Stimulated activated CD4-positive, alpha-beta T cell treated with anti-CD3 and anti-CD28 coated beads, TNF-alpha, amount 100 ng/mL, for 24 hours (primary cell): ENCODE measurements at places on chromosomes 3 and 15.

DNA sequence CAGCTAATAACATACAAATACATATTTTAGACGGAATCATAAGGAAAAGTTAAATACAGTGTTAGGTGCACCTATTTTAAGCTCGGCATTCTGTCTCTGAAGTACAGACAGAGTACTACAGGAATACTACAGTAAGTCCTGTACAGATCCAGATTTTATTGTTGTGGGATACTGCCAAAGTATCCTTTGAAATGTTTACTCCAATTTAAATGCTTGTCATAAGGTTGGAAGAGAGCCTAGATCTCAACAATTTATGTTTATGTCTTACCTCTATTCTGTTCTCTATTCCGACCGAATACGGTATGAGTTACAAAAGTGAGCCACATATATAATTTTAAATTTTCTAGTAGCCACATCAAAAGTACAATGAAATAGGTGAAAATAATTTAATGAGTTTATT lies 25.3 kb downstream of the PLD1 start:
- no peak for DNase-seq

DNA sequence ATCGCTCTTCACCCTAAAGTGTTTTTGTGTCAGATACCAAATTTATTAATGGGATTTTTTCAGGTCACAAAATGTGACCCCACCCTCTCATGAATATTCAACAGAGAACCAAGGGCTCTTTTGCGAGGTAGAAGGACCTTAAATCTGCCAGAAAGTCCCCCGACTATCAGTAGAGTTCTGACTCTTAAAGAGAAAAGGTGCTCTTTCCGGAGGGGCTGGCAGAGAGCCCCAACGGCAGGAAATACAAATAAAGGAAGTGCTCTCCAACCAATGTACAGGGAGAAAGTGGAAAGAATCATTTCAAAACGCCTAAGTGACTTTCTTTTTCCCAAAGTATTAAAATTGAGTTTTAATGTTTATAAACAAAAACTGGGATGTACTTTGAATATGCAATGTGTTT lies 517.2 kb downstream of the FOXP1 start:
- DNase-seq: no peak

DNA sequence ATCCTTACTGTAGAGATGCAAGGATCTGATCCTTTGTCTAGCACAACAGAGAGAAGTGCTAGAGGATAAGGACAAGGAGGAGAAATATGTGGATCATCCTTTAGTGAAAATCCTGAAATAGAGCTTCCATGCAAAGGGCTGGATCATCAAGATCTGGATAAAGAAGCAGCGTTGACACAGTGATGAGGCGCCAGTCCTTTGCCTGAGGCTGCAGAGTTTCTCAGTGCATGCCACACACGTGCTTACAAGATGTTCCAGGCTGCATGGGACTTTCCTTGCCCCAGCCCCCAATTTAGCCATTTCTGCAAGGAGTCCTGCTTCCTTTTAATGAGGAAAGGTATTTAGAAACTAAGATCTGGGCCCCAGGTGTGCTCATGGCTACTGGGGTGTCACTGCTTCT lies 7.2 kb upstream of the ABTB1 start:
- no peak for DNase-seq

GRCh38 chr3:112860898-112861297 lies 14.2 kb upstream of the CD200R1L start:
- no peak for DNase-seq

DNA sequence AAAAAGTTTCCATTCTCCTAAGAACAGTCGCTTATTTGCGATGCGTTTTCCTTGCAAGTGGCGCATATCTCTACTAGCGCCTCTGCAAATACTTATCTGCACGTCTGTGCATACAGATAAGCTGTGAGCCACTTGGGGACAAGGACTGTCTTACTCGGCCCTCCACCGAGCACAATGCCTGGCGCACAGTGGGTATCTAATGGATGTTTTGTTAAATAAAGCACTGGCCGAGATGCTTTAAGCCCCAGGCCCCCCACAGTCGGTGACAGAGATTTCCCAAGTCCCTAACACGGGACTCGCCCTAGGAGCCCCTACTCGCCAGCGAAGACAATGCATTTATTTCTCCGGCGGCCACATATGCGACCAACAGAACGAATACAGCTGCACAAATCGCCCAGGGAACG lies 503 bp downstream of the HLTF start:
- DNase-seq: peak; percentile 4

DNA sequence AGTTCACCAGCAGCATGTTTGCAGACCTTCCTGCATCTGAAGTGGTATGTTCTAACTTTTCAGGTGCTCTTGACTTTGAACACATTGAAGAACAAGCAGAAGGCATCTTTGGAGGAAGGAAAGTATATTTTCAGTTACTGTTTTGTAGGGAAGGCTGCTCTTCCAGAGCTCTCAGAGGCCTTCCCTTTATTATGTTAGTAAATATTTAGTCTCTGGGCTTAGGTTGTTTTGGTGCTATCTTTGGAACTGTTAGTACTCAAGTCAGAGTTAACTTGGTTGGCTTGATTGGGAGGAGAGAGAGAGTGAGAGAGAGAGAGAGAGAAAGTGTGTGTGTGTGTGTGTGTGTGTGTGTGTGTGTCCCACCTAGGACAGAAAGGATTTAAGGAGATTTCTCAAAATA lies 188.2 kb downstream of the ITPR1 start:
- no peak for DNase-seq

DNA sequence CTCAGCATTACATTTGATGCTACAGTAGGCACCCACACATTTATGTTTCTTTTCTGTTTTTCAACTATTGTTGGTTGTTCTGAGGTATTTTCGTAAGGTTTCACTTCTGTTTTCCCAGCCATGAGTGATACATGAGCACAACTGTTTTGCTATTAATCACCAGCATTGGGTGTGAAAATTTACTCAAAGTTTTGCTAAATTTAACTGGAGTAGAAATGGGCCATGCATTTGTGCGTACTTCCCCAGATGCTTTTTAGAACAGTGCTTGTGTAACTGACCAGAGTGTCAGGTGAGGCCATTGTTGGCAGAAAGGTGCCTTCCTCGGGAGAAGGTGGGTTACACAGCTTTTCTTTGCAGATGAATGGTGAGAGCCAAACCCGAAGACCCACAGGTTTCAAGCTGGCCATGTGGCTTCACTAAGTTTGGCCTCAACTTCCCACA lies 70.4 kb downstream of the ST6GAL1 start:
- DNase-seq: no peak

GRCh38 chr15:65631503-65631902 lies 9.8 kb downstream of the SLC24A1 start:
- no peak for DNase-seq

DNA sequence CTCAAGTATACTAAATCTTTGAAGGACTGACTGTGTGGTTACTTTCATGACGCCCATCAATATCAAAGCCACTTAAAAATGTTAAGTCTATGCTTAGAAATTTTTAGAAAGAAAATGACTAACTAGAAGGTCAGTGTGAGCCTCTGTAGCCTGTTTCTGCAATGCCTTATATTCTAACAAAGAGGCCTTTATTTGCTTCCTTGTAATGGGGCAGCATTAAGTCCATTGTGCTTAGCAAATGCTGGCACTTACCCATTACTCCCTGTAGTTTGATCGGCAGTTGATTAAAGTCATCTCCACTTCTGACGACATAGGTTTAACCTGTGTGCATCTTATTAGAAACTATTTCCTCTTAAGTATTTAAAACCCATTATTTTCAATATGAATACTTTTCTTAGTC lies 91.6 kb upstream of the FAM98B start:
- DNase-seq: no peak

DNA sequence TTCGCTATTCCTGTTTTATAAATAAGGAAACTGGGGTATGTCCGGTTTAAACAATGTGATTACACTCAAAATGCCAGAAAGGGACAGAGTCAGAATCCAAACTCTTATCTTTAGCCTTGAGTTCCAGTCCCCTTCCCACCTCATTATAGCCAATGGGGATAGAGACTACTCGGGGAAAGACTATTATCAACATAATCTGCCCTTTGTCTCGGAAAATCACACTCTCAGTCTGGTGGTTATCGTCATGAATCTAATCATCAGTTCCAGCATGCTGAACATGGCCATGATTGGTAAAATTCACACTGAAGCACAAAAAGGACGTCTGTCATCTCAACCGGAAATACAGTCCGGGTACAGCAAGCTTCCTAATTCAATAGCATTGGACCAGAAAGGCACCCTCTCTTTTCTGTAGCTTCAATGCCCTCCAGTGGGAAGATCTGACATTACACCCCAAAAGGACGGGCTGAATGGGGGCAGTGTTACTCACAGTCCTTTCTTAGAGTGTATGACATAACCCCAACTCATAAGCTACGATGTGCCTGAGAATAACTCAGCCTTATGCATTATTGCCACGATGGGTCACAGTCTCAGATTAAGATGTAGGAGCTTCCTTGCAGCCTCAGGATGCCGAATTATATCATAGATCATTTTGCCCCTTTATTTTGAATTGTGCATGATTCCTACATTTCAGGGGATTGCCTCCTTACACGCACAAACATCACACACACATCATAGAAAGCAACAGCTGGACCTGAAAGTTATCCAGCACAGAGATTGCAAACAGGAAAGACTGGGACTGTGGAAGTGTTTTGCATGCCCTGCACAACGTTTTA lies 390.4 kb upstream of the LMCD1 start:
- DNase-seq: peak; percentile 23

- no peak for DNase-seq
Measured at GRCh38 chr3:195388380-195388779, 54.4 kb downstream of the ACAP2 start.

DNA sequence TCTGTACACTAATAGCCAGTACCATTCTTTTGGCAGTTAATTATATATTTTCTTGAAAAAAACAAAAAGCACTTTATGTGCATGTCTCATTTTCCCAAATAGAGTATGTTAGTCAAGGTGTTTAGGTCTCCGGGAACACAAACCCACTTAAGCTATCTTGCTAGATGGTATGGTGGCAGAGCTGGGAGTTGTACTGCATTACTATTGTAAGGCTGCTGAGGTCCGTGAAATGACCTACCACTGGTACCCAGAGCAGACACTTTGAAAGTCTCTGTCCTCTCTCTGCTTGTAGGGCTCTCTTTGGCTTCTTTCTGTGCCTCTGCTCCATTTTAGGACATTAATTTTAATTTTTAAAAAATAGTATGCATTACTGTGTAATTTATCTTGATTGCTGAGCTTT lies 8.8 kb downstream of the TMOD3 start:
- no peak for DNase-seq

GRCh38 chr15:31901501-31901900 lies 128.8 kb upstream of the CHRNA7 start:
- DNase-seq: no peak

DNA sequence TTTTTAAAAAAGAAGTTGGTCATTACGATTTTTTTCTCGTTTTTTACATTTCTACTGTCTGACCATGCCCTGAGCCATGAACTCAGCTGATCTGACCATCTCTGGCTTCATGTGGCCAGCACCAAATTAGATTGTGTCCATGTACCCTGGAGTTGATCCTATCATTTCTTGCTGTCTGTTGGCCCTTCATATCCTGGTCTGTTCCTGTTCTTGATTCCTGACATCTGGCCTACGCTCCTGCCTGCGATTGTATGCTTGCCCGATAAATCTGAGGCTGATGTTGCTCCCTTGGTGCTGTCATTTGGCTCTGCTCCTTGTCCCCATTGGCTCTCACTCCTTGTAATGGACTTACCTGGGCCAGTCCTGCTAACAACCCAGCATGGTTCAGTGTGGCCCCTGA lies 89.8 kb upstream of the IGSF10 start:
- no peak for DNase-seq

GRCh38 chr3:55059027-55059629 lies 131.3 kb upstream of the LRTM1 start:
- DNase-seq: no peak

GRCh38 chr15:79978655-79979514 lies 7.9 kb upstream of the BCL2A1 start:
- DNase-seq: peak; percentile 20

DNA sequence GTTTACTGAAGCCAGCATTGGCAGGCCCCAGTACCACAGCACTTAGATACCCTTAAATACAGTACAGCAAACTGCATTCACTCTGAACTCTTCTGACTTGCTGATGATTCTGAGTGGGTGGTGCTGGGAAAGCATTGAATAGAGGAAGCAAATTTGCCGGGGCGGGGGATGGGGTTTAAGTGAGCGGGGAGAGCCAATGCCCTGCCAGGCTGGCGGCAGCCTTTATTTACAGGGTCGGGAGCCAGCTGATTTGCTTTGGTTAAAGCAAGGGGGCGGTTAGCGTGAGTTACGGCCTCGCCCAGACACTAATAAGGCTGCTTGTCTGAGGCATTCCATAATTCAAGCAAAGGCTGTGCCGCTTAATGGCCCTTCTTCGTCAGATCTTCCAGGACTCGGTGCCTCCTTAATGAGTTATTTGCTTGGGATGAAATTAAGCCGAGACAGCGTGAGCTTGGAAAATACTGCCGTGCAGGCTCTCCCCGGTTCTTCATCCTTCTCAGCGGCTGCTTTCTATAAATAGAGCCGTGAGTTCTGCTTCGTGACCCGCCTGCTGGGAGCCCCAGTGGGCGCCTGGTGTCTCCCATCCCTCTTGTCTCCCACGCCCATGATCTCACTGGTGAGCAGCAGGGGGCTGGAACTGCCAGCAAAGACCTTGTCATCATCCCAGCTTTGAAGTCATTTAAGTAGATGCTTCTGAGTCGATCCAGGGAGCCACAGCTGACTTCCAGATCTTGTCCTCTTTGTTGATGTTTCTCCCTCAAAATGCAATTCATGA lies 25.8 kb downstream of the SPSB4 start:
- no peak for DNase-seq

DNA sequence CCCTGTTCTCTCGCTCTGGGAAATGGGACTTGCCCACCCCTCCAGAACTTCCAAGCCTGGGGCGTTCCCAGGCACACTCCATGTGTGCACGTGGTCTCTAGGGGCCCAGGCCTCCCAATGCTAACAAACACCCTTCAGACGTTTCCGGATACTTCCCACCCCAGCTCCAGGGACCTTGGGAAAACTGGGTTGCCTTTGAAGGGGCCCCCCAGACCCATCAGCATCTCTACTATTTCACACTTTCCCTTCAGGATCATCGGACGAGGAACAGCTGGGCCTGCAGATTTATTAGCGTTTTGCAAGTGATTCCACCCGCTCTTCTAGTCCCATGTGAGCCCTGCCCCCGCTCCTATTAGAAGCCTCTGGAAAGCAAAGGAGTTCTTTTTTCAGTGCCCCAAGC lies 63.2 kb downstream of the MAGEF1 start:
- no peak for DNase-seq

GRCh38 chr3:36908647-36909180 lies 36.1 kb downstream of the TRANK1 start:
- no peak for DNase-seq

DNA sequence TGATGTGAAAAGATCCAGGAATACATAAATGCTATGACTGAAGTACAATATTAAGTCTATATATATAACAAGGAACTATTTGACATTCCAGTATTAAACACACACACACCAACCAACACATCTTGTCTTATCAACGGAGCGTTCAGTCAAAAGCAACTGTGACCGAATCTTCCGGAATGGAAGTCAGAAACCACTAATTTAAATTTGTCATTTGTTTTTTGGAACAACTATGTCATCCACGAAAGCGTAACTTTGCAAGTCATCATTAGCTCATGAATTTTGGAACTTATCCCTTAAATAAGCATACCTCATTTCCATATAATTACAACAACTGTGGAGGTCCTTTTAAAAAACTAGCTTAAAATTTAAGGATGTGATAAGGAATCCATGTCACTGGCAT lies 5.0 kb downstream of the ZNF385D start:
- no peak for DNase-seq

- no peak for DNase-seq
Measured at GRCh38 chr3:195312714-195313113, 41.8 kb upstream of the XXYLT1 start.
